ENCODE measurements at places on chromosomes 2 and 18.

DNA sequence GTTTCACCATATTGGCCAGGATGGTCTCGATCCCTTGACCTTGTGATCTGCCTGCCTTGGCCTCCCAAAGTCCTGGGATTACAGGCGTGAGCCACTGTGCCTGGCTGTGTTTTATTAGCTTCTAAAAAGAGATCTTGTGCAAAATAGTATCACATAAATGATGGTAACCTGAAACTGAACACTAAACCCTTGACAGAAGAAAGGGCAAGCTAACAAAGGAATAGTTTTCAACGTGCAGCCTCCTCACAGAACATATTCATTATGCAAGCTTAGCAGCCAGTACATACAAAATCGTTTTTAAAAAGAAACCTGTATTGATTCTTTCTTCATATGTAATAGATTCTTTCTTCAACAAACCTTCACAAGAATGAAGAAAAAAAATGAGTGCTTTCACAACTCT is 20.6 kb downstream of the CHN1 start:
- no peak for DNase-seq

DNA sequence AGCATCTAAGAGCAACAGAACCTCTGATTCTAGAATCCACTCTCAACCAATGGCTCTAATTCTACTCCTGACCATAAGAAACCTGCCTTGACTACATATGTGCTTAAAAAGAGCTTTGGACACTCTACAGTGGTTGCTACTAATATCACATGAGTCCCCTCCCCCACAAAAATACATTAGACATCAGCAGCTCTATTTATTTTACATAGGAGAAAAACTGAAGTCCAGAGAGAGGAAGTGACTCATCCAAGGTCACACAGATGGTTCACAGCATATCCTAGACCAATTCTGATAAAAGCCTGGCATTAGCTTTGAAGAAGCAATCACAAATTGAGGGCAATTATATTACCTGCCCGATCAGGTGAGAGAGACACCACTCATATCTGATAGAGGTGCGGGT is 49.8 kb downstream of the ALK start:
- no peak for DNase-seq

GRCh38 chr18:79323471-79323870 is 72.3 kb upstream of the NFATC1 start:
- no peak for DNase-seq

GRCh38 chr2:131584940-131585339 is 57.3 kb downstream of the CCDC74A start:
- DNase-seq = no peak

DNA sequence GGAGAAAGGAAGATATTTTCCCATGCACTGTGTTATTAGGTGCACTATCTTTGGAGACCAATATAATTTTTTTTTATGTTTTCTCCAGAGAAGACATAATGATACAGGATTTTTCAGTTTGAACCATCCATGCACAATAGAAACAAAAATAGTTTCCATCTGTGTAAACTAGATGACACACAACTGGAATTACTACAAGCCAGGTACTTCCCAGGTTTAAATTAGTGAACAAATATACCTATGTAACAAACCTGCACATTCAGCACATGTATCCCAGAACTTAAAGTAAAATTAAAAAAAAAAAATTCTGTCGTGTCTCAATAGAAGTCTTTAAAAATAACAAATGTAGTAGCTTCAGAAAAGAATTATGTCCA is 1616.8 kb upstream of the ACVR2A start:
- DNase-seq = no peak

DNA sequence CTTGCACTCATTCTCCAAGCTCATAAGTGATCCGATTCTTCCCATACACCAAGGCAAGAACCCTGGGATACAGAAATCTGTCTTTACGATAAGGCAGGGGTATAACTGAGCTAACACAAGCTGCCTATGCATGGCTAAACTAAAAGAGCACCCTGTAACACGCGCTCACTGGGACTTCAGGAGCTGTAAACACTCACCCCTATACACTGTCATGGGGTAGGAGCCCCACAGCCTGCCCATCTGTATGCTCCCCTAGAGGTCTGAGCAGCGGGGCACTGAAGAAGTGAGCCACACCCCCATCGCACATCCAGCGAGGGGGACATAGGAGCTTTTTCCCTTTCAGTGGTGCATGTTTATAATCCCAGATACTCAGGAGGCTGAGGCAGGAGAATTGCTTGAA is 46.7 kb downstream of the METTL8 start:
- DNase-seq = no peak

DNA sequence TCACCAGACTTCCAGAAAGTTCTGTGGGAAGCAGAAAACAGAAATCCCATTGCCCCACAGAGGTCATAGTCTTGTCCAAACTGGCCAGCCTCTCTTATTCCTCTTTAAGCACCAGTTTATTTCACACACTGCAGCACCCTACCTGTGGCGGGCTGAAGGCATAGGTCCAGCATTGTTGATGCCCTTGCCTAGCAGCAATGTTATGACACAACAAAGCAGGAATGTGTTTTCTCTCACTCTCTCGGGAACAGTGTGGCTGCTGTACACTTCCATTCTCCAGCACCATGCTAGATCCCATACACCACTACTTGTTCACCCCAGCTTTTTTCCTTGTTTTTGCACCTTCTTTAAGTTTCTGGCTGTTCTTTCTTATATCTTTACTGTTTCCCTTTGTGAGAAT is 181.6 kb downstream of the DNAH6 start:
- DNase-seq = no peak

- DNase-seq = no peak
These were observed 649.5 kb downstream of the SLC4A3 start for GRCh38 chr2:220276741-220277444.

DNA sequence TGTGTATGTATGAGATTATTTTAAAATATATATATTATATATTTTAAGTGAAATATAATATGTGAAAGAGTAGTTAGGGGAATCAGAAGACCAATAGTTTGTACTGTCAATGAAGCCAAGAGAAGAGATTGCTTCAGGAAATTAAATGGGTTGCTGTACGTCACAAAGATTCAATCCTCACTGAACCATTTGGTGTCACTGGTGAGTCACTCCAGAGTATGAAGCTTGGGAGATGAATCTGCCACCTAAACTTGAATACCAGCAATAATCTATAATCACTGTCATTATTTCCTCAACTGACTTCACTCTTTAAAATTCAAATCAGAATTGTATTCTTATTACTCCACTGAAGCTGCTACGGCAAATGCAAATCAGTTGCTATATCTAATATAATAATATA is 41.9 kb upstream of the SCN9A start:
- DNase-seq = no peak

GRCh38 chr2:175855794-175856453 is 146.1 kb downstream of the LNPK start:
- DNase-seq = no peak

- DNase-seq = no peak
These were observed 76.5 kb upstream of the RFX8 start for GRCh38 chr2:101551336-101551888.

GRCh38 chr18:26190506-26190905 is 35.7 kb upstream of the TAF4B start:
- DNase-seq = no peak

DNA sequence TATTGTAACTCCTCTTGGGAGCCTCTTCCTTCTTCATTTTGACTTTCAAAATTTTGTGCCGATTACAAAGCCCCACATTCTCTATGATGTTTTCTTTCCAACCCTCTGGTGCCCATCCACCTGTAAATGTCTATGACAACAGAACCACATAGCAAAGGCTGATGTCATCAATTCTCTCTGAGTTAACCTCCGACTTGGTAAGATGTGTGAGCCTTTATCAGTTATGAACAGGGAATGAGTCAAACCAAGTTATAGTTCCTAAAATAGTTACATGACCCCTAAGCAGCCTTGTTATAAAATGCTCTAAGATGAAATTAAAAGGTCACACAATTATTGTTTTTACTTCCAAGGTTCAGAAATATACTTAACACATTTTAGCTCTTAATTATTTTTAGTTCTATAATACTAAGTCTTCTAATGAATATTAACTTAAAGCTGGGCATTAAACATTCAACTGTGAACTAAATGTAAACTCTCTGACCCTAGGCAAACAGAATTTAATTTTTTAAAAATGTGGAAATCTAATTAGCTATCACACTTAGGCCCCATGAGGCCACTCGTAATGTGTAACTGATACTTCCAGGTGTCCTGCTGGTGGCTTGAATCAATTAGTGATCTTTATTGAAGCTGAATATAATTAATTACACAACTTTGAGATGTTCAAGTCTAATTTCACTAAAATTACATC is 102.3 kb upstream of the CYRIA start:
- DNase-seq = no peak

DNA sequence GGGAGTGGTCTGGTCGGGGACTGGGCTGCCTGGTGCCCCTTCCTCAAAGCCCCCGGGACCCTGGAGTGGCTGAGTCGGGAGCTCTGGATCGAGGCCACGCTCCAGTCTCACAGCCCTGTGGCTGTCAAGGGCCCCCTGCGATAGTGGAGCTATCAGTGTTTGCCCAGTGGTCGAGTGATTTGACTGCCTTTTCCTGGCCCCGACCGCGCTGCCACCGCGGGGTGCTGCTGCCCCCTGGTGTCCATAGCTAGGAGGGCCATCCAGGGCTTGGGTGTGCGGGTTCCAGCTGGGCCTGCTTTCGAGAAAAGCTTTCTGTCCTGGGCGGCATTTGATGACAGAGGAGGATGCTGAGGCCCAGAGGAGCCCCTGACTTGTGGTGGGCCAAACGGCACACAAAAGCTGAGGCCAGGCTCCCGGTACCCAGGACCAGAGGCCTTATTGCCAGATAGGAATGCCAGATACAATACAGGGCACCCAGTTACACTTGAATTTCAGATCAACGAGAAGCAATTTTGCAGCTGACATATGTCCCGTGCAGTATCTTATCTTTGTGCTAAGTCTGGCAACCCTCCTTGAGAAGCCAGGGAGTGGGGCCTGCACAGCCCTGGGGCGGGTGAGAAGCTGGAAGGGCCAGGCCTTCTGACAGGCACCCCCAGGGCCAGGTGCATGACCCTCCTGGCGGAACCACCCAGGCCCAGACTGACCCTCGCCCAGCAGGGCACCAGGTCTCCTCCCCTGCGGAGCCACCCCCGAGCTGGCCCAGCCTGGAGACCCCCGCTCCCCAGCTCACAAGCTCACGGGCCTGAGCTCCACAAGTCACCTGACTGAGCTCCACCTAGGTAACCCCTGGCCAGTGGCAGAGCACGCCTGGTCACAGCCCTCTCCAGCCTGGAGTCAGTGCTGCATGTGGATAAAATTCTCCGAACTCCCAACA is 13.0 kb downstream of the ODC1 start:
- DNase-seq = peak; percentile 81

- no peak for DNase-seq
These were observed 50.9 kb upstream of the PHLPP1 start for GRCh38 chr18:62664414-62664813.

DNA sequence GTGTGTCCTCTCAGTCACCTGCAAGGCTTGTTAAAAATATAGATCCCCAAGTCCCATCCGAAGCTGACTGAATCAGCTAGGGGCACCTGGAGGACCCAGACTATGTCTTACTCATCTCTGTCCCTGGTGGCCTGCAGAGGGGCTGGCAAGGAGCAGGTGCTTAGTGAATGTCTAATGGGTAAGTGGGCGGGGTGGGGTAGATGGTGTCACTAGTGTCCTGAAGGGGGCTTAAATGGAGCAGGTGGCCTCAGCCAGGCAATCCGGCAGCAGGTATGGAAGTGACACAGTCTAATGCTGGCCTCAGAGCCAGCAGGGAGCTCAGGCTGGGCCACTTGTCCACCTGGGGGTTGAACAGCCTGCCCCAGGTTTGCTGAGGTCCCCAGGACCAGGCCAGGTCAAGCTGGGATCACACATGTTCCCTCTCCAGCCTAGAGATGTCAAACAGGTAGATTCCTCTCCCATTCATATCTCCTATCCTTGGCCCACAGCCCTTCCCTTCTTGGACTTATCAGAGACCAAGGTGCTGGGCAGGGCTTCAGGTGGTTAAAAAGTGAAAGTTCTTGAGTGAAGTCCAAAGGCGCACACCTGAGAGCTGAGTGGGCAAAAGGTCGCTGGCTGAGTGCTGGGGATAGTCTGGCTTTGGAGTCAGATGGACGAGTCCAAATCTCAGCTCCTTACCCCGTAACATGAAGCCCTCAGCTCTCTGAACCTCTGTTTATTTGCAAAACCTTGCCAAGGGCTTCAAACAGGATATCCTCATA is 1.7 kb downstream of the STEAP3 start:
- peak; percentile 76 for DNase-seq

DNA sequence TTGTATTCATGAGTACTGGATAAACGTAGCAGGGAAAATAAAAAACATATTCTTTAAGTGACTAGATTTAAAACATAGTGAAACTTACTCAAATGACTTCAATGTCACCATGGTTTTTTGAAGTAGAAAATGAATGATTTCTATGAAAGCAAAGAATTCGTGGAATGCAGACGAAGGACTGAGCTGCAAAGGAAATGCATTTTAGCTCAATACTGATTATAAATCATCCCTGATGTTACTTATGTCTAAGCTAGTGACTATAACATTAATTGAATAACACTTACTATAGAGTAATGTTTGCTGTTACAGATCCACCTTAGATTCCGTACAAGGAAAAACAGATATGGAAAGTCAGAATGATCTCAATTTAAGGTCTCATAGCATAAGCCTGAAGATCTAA is 1257.7 kb upstream of the CDH2 start:
- no peak for DNase-seq

DNA sequence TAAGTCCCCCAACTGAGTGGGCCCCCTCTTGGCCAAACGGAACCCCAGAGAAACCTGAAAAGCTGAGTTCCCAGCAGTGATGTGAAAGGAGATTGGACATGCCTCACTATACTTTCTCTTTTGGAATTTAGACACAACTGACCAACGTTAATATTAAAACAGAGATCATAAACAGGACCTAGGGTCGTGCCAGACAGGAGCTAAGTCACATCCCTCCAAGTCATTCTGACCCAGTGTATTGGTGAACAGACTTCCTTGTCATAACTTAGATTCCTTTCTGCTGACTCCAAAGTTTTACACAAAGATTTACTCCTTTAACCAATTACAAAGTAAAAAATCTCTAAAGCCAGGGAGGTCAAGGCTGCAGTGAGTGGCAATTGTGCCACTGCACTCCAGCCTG is 46.9 kb downstream of the UXS1 start:
- DNase-seq = no peak

GRCh38 chr18:72762515-72763122 is 105.2 kb downstream of the NETO1 start:
- DNase-seq = no peak

- DNase-seq = no peak
These were observed 87.6 kb downstream of the CYRIA start for GRCh38 chr2:16578081-16578480.

DNA sequence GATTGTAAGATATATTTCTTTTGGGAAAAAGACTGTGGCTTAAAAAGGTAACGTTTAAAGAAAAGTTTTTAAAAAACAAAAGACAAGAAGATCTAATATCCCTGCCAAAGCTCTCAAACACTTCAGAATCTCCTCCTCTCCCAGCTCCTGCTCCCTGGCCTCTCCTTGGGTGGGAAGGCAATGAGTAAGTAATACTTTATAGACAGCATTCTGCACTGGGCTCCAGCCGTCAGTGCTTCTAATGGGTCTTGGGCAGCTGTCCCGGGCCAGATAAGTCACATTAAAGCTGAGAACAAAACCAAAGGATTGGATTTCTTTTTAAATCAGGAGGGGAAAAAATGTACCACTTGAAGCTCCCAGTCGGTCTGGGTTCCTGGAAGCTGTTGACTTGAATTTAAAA is 133.7 kb downstream of the ALPK2 start:
- DNase-seq = no peak

Data from colonic mucosa (tissue), 4 donors.